ENCODE measurements at places on chromosomes 13 and 19.

DNA sequence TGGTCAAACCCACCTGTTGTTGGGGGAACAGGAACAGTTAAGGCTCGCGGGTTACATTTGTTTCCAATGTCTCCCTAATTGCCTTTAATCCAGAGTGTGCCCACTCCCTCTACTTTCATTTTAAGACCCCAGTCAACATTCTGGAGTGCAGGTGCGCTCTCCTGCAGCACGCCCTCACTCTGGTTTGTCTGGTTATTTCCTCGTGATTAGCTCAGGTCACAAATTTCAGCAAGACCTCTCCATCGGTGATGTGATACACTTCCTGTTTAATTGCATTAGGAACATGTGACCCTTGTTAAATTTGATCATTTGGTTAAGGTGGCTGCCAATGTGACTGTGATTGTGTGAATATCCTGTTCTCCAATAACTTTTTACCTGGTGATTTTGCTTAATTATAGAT, 53.0 kb downstream of the TEX29 start:
- no peak for DNase-seq

- no peak for DNase-seq
Observed at GRCh38 chr13:63910511-63910910, 2494.9 kb upstream of the PCDH20 start.

DNA sequence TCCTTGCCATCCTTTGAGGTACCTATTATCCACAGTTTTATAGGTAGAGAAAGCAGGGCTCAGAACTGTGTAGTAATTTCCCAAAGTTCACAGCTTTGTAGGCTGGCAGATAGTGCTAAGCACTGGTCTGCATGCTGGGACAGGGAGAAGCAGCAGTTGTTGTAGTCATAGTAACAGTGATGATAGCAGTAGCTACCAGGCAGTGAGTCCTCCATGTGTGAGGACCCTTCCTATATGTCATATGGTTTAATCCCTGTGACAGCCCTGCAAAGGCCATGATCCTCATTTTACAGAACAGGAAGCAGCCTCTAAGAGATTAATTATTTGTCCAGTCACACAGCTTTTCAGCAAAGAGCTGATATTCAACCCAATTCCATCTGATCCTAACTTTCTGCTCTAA, 21.0 kb downstream of the SERP2 start:
- no peak for DNase-seq

DNA sequence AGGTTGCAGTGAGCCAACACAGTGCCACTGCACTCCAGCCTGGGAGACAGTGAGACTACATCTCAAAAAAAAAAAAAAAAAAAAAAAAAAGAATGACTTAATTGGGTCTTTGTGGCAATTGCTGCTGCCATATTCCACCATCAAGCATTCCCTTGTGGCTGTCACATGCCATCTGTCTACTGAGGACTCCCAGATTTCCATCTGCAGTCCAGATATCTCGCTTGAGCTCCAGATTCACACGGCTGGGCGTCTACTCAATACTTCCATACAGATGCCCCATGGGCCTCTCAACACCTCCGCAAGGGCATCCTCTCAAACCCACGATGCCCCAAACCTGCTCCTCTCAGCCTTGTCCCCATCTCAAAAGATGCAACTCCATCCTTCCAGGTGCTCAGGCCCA, 12.9 kb downstream of the TMEM143 start:
- no peak for DNase-seq

- no peak for DNase-seq
Observed at GRCh38 chr13:108944760-108945159, 315.3 kb downstream of the MYO16 start.

Data from Ammon's horn (tissue), 1 donor.